NCI-H446 (cell line): ENCODE measurements at places on chromosomes 2 and 18.

- no peak for DNase-seq
These were observed 92.1 kb downstream of the RPRM start for GRCh38 chr2:153386481-153386897.

- DNase-seq: no peak
These were observed 120.9 kb upstream of the RND3 start for GRCh38 chr2:150608341-150608740.

DNA sequence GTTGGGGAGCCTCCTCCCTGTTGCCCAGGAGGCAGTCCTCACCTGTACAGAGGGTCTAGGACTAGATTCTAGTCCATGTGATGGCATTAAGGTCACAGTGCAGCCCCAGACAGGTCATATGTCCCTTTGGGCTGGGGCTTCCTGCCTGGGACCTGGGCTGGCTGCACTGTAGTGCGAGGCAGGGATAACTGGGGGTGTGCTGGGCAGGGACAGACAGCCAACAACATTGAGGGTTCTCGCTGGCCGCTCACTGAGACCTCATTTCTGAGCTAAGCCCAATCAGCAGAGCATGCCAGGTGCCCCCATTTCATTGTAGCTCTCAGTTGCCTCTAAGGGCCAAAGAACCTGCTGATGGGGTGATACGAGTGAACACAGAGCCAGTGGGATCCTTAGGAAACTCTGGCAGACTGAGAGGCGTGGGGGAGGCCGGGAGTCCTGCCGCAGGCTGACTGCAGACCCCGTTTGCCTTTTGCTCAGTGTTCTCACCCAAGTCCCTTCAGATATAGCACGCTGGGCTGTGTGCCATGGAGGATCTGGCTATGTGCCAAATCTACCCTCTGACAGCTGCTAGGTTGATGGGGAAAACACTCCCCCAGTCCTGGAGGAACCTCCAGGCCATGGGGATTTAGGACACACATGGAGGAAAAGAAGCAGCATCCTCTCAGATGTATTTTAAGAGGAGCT is 51.9 kb downstream of the DYSF start:
- peak; percentile 36 for DNase-seq

GRCh38 chr2:25885933-25886332 is 7.6 kb upstream of the ASXL2 start:
- DNase-seq: no peak

GRCh38 chr2:13056259-13056843 is 339.6 kb downstream of the TRIB2 start:
- no peak for DNase-seq

DNA sequence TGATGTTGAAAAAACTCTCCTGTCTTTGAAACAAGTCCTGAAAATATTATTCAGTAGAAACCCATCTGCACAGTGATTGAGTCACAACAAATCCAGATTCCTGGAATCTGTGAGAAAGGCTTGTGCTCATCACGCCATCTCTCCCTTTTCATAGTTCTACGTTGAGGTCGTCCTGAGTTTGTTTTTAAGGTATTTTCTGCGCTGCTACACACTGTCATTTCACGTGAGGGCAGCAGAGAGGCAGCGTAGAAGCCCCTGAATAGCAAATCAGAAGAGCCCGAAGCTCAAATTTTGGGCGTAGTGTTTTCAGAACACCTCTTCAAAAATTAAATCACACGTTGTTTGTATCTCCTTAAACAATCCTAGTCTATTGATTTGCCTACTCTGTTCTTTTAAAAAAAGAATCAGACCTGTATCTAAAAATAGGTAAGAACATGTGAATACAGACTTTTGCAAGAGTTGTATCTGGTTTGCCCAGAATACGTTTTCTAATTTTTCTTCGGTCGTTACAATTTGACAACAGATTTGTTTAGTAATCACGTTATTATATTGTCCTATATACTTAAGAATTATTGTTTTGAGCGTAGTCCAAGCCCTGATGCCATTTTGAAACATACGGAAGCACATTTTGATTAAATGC is 61.6 kb upstream of the SLC38A11 start:
- peak; percentile 57 for DNase-seq

GRCh38 chr2:240966906-240967680 is 31.3 kb upstream of the SNED1 start:
- DNase-seq: no peak

DNA sequence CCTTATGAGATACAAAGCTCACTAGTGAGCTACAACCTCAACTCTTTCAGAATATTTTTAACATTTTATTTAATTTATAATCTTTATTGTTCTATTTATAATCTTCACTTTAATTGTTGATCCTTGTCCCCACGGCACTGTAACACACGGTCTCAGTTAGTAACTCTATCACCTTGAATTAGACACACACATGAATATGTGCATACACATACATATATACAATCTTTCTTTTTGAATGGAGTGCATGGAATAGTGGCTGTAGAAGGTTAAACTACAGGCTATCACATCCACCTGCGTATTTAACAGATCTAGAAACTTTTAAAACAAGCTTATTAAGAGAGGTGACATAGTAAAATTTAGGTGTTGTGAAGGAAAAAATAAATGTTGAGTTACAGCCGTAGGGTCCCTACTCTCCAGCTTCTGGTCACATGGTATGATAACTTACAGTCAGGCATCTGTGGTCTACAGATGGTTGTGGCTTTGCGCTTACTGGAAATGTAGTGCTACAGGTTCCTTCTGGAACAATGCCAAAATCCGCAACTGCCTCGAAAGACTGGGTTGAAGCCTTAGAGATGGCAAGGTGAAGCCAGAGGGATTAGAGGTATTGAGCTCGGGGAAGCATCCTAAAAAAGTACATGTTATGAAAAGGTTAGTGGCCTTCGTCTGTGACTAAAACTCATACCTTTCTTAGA is 1324.1 kb upstream of the SLC39A10 start:
- DNase-seq: no peak

DNA sequence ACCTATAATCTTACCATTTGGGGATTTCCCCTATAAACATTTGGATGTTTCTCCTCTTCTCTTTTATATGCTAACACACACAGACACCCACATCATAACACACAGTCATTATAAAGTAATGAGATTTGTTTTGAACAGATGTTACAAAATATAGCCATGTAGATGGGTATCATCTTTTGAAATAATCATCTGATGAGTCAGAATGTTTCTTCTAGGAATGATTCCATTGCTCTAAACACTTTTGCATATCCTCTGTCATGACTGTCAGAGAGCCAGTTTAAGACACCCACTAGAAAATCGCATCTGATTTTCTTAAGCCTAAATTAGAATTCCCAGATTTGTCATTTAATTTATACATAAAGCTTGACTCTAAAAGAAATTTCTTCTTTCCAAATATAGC is 442.6 kb downstream of the CMPK2 start:
- DNase-seq: no peak

DNA sequence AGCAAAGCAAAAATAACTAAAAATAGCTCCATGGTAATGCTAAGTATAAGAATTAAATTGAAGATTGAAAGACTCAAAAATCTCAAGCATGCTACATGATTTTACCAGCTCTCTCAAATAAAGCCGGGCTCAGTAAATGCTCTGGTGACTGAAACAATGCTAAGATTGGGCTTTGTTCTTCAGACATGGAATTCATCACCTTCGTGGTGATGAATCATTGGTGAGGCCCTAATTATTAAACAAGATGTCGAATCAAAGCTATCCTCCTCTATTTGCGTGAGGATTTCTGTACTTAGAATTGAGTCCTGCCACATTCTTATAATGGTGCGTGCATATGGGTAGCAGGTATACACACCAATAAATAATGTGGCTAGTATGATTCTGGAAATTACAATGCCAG is 58.8 kb upstream of the LRRTM1 start:
- no peak for DNase-seq

- no peak for DNase-seq
These were observed 5.1 kb downstream of the FECH start for GRCh38 chr18:57581301-57581934.

DNA sequence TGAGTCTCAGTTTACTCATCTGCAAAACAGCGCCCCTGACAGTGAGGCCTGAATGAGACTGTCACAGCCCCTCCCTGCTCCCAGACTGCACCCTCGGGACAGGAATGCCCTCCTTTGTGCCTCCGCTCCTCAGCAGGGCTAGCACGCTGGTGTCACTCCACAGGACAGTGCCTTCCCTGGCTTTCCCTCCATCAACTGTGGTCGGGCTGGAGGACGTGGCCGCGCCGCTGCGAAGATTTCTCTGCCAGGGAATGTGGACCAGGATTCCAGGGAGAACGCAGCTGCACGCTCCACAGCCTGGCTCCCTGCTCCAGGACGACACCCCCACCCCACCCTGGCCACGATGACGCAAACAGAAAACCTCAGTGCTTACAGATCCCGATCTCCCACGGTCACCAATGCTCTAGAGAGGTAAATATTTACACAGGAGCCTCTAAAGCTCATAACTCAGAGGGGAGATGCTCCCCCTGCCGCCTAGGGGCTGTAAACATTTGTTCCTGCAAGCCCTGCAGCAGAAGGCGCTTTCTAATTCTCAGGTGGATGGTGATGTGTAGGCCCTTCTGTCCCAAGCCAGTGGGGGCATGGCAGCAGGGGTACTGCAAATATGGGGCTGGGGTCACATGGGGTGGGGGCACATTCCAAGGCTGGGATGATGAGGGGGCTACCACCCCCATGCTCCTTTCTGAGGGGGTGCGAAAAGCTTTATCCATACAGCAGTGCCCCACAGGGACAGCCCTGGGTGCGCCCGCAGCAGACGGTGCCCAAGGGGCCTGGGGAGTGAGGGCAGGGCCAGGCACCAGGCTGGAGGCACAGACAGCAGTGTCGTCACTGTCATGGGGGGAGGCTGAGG is 12.4 kb downstream of the HS6ST1 start:
- DNase-seq: no peak

- DNase-seq: peak; percentile 55
These were observed 40.1 kb downstream of the RTN4 start for GRCh38 chr2:55010149-55010591.
